ENCODE measurements at places on chromosomes 7 and 10. TPM values are rescaled to one million over a fixed set of nuclear protein-coding genes. Genes with fewer than 3 reads are reported as not detected.

Gene VAX1
- total RNA-seq: not detected

Gene SKIDA1
- total RNA-seq: 1.2 TPM

GRCh38 chr10:109944613-109945012, 21.3 kb upstream of the XPNPEP1 start:
- no peak for DNase-seq

- no peak for DNase-seq
Measured at GRCh38 chr7:65967361-65968155, 14.5 kb downstream of the GUSB start.

GRCh38 chr7:78226059-78226719, 427.6 kb downstream of the PHTF2 start:
- DNase-seq: no peak

Gene CPA5
- not detected for total RNA-seq

- DNase-seq: no peak
Measured at GRCh38 chr7:1564603-1565022, 5.2 kb downstream of the PSMG3 start.

Gene NPFFR1
- not detected for total RNA-seq

DNA sequence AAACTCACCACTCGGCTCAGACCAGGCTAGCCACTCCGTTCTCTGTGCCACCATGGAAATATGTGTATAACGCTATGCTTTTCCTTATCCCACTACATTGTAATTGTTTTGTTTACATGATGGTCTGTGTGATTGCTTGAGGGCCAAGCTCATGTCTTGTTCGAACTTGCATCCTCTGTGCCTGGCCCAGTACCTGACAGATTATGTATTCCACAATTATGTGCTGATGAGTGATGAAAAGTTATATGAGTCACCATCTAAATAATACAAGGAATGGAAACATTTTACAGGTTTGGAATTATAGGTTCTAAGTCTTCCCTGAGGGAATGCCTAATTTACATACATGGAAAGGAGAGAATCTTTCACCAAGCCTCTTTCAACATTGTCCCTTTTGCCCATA, 137.4 kb downstream of the C7orf25 start:
- no peak for DNase-seq

GRCh38 chr10:130500261-130501000, 364.2 kb downstream of the GLRX3 start:
- DNase-seq: no peak

DNA sequence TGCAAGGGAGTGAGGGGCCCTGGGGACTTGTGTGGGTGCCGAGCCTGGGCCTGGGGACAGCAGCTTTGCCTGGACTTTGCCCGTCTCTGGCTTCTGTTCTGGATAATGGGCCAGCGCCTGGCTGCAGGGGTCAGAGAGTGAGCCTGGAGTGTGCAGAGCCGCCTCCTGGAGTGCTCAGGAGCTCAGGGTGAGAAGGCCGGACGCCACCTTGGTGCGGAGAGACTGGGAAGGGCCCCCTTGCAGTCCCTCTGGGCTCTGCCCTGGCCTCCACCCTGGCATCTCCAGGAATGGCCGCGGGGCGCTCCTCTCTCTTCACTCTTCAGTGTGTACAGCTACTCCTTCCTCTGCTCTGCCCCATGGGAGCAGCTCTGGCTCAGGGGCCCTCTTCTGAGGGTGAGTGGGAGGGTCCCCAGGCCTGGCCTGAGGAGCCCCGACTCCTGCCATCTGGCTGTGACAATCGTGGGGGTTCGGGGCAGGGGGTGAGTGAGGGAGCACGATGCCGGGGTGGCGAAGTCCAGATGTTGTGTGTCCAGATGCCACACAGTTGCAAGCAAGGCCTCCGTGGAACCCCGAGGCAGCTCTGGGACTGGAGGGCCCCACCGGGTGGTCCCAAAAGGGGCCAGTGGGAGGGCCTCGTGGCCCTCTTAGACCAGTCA, 187.1 kb downstream of the DNAJB6 start:
- DNase-seq: no peak

Gene SRGN
- total RNA-seq: 694 TPM

Gene HOXA2
- total RNA-seq: 0.24 TPM

GRCh38 chr10:113930482-113931057, 76.1 kb downstream of the NHLRC2 start:
- peak; percentile 42 for DNase-seq

DNA sequence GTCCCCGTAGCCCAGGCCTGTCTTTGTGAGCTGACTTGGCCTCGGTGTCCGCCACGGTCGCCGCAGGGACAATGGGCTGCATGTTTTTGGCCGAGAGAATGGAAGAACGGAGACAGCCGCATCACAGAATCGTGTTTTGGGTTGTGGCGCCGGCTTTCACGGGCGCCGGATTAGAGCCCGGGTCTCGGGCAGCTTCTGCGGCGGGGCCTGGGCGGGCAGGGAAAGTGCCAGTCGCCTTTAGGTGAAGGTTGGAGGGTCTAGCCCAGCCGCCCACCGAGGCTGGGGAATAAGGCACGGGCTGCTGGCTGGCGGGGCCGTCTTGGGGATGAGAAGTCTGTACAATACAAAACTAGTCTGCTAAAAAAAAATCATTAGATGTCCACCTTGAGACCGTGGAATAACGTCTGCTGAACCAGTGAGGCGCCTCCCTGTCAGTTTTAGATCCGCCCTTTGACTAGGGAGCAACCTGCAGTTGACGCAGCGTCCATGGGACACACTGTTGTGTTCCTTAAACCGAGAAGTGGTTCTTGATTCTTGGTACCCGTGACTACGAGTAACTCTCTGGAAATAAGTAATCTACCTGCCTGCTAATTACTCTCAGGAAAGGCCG, 577 bp downstream of the DNAJB9 start:
- DNase-seq: no peak

Gene FAM20C
- 18.5 TPM for total RNA-seq

- no peak for DNase-seq
Measured at GRCh38 chr10:91552274-91553095, 80.4 kb downstream of the PPP1R3C start.

GRCh38 chr7:120989257-120990220, 1.0 kb downstream of the CPED1 start:
- DNase-seq: no peak

Gene HOXA1
- 2.5 TPM for total RNA-seq

DNA sequence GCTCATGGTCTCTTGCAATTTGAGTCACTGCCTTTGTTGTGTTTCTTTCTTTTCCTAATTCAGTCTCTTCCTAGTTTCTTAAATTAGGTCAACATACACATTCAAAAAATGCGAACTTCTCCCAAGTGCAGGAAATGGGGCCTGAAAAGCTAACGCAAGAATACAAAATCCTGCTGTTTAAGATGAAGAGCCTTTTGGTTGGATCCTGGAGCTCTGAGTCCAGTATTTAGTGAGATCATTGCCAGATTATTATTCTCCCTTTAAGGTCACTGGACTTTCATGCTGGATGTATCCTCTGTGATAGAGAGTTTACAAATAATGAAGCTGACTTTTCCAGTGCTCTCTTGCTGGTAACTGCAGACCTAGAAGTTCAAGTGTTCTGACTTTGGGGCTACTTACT, 401.9 kb upstream of the MKI67 start:
- no peak for DNase-seq

GRCh38 chr10:13787015-13787421, 200.3 kb downstream of the PRPF18 start:
- DNase-seq: peak; percentile 90

Gene AP1S1
- 143 TPM for total RNA-seq

Gene PTPN20
- total RNA-seq: 0.39 TPM

DNA sequence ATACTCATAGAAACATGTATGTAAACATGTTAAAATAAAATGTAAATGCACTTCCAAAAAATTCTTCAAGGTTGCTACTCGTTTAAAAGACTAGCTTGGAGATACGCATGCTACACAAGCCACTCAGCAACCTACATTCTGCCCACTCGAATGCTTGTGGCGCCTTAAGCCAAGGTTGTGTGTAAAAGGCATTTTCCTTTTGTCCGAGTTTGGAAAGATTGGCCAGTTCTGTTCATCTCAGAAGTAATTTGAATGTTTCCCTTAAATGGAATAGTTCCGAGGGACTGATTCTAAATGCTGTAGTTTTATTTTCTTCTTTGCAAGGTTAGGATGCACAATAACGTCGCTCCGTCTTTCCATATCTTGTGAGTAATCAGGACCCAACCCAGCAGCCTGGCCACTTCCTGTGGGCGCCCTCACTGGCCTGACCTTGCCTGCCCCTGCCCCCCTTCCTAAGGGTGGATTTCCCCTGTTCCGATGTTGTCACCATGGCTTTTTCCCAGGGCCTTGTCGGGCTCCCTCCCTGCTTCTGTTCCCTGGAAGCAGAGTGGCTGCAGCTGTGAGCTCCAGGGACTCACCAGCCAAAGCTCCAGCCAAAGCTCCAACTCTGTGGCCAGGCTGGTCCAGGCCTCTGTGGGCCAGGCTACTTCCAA, 70.6 kb downstream of the PTPRE start:
- DNase-seq: peak; percentile 69

GRCh38 chr10:37701781-37702493, 155.5 kb downstream of the ZNF248 start:
- DNase-seq: no peak

GRCh38 chr10:56881218-56881617, 520.2 kb upstream of the ZWINT start:
- no peak for DNase-seq

DNA sequence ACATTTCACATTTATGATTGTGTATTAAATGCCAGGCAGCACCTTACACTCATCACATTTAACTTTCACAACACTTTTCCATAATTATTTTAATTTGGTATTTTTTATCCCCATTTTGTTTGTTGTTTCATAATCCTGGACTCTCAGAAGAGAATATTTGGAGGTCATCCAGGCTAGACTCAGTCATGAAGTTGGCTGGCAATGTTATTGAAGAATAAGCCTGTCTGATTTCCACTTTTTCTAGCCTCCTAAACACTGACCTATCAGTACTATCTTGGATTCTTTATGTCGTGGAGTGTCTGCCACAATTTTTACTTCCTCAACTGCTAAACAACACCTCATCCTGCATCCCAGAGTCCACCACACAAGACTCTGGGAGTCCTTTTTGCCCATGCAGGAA, 372.3 kb upstream of the NRP1 start:
- DNase-seq: no peak

Gene WNT2
- total RNA-seq: not detected

- no peak for DNase-seq
Measured at GRCh38 chr7:21461282-21461681, 33.4 kb downstream of the SP4 start.

Gene TMEM139
- 1.1 TPM for total RNA-seq

Gene MBLAC1
- total RNA-seq: 2.3 TPM

Gene ABCA13
- 0.44 TPM for total RNA-seq

DNA sequence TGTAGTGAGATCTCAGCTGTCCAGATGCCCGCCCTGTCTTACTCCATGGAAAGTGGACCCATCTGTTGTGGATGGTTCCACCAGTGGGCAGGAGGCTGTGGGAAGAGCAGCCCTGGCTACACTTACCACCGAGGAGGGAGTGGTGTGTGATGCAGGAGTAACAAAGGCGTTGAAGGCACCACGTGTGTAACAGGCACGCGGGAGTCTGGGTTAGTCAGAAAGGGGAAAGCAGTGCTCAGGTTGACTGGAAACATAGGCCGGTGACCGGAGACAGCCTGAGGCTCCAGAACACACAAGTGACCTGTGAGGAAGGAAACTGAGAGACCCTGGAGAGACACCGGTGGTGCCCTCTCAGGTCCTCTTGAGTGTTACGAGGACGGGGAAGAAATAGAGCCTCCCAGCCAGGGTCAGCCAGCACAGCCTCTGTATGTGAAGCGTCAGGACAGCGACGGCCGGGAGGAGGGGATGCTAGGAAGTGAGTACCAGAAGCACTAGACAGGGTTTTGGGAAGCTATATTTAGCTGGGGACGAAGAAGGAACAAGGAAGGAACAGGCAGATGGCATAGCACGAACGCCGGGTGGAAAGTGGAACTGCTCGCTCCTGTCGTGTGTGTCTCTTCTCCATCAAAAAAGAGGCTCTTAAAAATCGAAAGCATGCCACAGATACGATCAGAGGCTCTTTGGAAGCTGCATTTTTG, 51.7 kb downstream of the DAGLB start:
- DNase-seq: no peak

DNA sequence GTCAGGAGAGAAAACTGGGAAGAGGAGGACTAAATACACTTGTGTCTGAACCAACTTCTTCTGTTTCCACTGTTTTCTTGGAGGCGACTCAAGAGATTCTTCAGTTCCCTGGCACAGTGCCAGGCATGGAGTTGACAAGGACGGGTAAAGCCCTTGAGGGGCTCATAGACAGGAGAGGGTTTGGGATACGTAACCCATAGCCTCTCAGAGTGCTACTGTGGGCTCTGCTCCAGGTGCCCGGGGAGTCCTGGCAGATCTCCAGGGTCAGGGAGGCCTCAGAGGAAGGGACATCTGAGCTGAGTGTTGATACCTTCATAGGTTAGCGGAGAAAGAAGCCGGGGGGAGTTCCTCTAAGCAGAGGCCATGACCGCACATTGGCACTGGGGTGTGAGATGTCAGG, 42.0 kb downstream of the GALNT17 start:
- DNase-seq: no peak

Gene ANKRD22
- total RNA-seq: not detected

DNA sequence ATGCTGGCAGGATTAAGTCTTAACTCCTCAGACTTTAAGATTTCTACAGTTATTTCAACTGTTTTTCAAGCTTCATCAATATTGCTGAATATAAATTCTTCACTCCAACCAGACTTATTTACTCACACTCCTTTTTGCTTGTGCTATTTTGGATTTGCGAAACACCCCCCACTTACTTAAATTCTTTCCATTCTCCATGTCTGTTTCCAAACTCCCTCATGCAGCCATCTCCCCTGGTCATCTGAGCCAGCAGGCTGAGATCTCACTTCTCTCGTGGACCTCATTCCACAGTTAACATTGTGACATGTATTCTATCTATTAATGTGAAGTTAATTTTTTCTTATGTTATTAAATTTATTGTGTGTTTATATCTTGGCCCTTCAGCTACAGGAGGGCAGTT, 188.9 kb upstream of the HDAC9 start:
- DNase-seq: no peak

DNA sequence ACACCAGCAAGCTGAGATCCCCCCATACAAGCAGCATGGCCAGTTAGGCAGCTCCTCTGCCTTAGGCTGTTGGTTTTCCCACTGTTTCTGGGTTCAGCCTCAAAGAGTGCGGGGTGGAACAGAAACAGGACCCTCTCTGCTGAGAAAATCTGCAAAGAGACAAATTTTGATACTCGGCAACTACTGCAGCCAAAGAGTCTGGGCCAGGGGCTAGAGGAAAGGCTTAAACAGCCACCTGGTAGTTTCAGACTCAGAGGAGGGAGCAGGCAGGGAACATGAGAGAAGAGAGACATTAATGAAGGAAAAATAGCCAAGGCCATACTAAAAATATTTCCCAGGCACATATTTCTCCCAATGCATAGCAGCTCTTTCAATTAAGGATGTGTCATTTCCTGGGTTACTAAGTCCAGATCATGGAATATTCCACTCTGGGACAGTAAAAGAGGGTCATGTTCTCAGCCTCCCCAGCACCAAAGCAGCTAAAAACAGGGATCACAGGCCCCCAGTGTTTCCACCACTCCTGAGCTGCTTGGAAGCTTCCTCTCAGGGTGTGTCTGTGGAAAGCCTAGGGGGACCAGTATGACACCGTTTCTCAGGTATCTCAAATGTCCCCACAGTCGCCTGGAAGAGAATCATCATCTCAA, 29.8 kb downstream of the PDLIM1 start:
- DNase-seq: no peak
